NCI-H774 (cell line): ENCODE measurements at places on chromosomes 2 and 18.

- DNase-seq: no peak
Observed at GRCh38 chr2:239042046-239042445, 194.2 kb downstream of the TWIST2 start.

DNA sequence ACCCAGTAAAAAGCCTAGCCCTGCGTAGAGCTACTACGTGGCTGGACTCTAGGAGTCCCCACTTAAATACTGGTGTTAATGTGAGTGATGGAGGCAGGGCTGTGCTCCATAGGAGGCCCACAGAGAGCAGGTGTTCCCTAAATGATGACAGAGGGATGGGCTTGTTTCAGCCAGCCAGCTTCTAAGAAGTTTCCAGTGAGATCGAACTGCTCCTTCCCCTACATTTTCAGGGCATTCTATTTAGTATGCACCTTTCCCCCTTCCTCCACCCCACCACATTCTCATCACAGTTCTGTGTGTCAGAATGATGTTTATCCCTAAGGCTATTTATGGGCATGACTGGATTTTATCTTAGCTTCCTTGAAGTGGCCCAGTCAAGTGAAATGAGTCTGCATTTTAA, 213.0 kb downstream of the TRIB2 start:
- no peak for DNase-seq

DNA sequence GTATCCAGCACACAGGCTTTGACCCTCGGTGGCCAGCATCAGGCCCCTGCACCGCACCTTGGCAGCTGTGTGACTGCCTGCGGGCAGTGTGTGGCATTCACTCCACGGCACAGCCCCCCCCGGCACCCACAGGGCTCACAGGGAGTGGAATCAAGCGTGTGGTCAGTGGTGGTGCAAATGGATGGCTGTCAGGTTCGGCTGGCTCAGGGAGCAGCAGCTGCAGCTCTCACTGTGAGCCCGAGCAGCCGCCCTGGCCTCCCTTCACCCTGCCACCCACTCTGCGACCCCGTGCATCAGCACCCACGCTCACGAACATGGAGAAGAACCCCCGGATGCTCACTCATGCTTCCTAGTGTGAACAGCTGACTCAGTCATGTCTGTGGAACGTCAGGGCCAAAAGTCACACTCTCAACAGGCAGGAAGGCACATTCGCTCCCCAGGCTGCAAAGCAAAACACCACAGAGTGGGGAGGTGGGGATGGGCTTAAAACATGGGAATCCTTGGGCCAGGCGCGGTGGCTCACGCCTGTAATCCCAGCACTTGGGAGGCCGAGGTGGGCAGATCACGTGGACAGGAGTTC, 41.5 kb upstream of the GPC1 start:
- no peak for DNase-seq

- no peak for DNase-seq
Observed at GRCh38 chr18:8767340-8767739, 62.0 kb downstream of the MTCL1 start.

- no peak for DNase-seq
Observed at GRCh38 chr18:4134700-4135099, 320.4 kb downstream of the DLGAP1 start.

- DNase-seq: no peak
Observed at GRCh38 chr2:201654616-201655384, 11.5 kb upstream of the TMEM237 start.

GRCh38 chr2:120254178-120254577, 1.5 kb downstream of the RALB start:
- no peak for DNase-seq

DNA sequence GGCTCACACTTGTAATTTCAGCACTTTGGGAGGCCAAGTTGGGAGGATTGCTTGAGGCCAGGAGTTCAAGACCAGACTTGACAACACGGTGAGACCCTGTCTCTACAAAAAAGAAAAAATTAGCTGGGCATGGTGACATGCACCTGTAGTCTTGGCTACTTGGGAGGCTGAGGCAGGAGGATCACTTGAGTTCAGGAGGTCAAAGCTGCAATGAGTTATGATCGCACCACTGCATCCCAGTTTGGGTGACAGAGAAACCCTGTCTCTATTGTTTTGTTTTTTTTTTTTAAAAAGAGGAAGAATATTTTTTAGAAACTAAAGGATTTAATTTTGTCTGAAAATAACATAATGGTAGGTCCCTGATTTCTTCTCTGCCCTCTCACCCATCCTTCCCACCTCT, 79.4 kb upstream of the TMEM200C start:
- no peak for DNase-seq
